ENCODE measurements at places on chromosomes 3 and 15. TPM values are rescaled to one million over a fixed set of nuclear protein-coding genes. Genes with fewer than 3 reads are reported as not detected.
A peak's percentile ranks its signal among the peaks of the same experiment; 100 is the strongest.

GRCh38 chr3:129314386-129315222, 35.9 kb downstream of the HMCES start:
- no peaks in the 10 kb centered on the region for H3K36me3 ChIP-seq
- peaks cover 20% of the 10 kb centered on the region for H3K4me1 ChIP-seq
- peak overlapping the region; percentile 90 for H3K4me3 ChIP-seq
- peak; percentile 90 for DNase-seq

DNA sequence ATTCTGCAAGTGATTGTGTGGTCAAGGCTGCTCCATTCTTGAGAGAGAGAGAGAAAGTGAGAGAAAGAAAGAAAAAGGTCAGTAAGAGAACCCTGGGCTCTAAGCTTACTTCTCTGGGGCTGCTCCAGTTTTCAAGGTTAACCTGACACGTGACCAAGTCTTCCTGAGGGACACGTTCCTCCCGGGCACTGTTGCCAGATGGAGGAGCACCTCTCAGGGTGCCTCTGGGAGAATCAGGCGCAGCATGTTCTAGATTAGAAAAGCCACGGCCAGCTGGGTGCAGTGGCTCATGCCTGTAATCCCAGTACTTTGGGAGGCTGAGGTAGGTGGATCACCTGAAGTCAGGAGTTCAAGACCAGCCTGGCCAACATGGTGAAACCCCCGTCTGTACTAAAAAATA, 60.8 kb downstream of the ITGA11 start:
- H3K4me1 ChIP-seq = no peaks in the 10 kb centered on the region
- H3K36me3 ChIP-seq = no peaks in the 10 kb centered on the region
- no peak overlapping the region for H3K27ac ChIP-seq
- H3K4me3 ChIP-seq = no peak overlapping the region

Gene CCR9
- not detected for total RNA-seq

- DNase-seq = no peak
- H3K36me3 ChIP-seq = no peaks in the 10 kb centered on the region
- H3K27me3 ChIP-seq = no peaks in the 10 kb centered on the region
- H3K27ac ChIP-seq = no peak overlapping the region
These were observed 33.5 kb upstream of the PTPN23 start for GRCh38 chr3:47347217-47347801.

- no peak for DNase-seq
- H3K4me1 ChIP-seq = no peaks in the 10 kb centered on the region
- no peaks in the 10 kb centered on the region for H3K27me3 ChIP-seq
- peaks cover 34% of the 10 kb centered on the region for H3K36me3 ChIP-seq
- H3K27ac ChIP-seq = no peak overlapping the region
These were observed 56.5 kb downstream of the VPS8 start for GRCh38 chr3:184868477-184868876.

DNA sequence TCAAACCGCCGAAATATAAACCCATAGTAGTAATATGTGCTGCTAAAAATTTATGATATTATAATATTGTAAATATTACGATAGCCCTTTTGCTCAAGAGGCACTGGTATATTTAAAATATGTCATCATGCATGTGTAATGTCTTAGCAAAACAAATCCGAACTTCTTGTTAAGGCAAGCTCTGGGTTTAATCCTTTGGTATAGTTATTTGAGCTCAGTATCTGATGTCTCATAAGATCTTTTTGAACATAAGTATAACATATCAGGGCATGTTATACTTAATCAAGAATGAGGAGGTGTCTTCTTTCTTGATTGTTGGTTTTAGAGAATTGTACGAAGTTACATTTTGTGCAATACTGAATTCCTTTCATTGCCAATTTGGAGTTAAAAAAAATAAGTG, 154.1 kb upstream of the CBLB start:
- no peaks in the 10 kb centered on the region for H3K36me3 ChIP-seq
- H3K4me1 ChIP-seq = peaks cover 6% of the 10 kb centered on the region
- H3K4me3 ChIP-seq = no peak overlapping the region
- H3K27ac ChIP-seq = no peak overlapping the region

GRCh38 chr15:83848315-83849050, 194.6 kb downstream of the ADAMTSL3 start:
- peaks cover 9% of the 10 kb centered on the region for H3K4me1 ChIP-seq
- H3K27me3 ChIP-seq = no peaks in the 10 kb centered on the region
- H3K27ac ChIP-seq = no peak overlapping the region
- no peak for DNase-seq
- H3K36me3 ChIP-seq = no peaks in the 10 kb centered on the region

Gene PTH1R
- not detected for total RNA-seq

Gene GPR149
- not detected for total RNA-seq

DNA sequence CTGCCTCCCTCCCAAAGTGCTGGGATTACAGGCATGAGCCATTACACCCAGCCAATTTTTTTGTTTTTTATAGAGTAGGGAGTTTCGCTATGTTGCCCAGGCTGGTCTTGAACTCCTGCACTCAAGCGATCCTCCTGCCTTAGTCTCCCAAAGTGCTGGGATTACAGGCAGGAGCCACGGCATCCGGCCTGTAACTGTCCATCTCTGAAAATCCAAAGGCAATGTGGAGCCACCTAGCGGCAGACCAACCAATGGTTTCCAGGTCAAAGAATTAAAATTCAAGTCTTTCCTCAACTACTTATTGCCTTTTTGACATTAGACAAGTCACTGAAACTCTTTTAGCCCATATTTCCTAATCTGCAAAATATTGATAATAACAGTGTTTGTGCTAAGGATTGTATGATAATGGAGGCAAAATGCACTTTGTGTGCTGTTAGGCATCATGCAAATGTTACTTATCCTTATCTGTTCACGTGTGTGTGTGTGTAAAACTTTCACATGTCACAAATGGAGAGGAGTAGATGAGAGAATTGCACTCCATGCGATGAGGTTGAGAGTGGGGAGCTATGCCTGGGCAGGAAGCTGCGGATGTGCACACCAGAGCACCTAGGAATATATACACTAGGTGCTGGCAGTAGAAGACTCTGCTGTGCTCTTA, 48.7 kb downstream of the COL8A1 start:
- H3K4me1 ChIP-seq = no peaks in the 10 kb centered on the region
- H3K4me3 ChIP-seq = no peak overlapping the region
- H3K27me3 ChIP-seq = no peaks in the 10 kb centered on the region
- H3K36me3 ChIP-seq = no peaks in the 10 kb centered on the region
- no peak for DNase-seq

Gene EPHB3
- total RNA-seq = 15.7 TPM

Gene CIDEC
- total RNA-seq = not detected

Gene FOXB1
- 2.2 TPM for total RNA-seq

GRCh38 chr3:39346785-39347585, 17.5 kb downstream of the CCR8 start:
- no peaks in the 10 kb centered on the region for H3K36me3 ChIP-seq
- no peak overlapping the region for H3K4me3 ChIP-seq
- no peaks in the 10 kb centered on the region for H3K4me1 ChIP-seq
- H3K27ac ChIP-seq = no peak overlapping the region
- no peaks in the 10 kb centered on the region for H3K27me3 ChIP-seq

DNA sequence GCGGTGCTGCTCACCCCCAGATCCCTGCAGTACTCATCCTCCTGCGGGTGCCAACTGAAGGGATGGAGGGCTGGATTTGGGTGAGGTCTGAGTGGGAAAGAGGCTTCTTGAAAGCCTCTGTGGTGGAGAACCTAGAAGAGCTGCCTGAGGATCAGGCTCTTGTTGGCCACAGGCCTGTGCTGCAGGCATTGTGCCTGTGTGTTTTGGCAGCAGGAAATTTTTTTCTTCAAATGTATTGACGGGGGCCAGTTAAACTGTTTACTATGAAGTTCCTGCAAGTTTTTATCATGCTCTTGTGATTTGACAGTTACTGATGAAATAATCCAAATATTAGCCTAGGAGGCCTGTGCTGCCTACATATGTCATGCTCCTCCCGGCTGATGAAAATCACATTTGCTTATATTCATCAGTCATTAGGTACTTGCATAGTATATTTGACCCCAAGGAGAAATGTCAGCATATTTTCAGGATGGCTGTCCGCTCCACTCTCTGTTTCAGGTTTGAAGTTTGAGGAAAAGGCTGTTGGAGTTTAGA, 103.1 kb downstream of the THSD4 start:
- no peaks in the 10 kb centered on the region for H3K4me1 ChIP-seq
- no peak overlapping the region for H3K27ac ChIP-seq
- H3K4me3 ChIP-seq = no peak overlapping the region
- H3K27me3 ChIP-seq = no peaks in the 10 kb centered on the region

DNA sequence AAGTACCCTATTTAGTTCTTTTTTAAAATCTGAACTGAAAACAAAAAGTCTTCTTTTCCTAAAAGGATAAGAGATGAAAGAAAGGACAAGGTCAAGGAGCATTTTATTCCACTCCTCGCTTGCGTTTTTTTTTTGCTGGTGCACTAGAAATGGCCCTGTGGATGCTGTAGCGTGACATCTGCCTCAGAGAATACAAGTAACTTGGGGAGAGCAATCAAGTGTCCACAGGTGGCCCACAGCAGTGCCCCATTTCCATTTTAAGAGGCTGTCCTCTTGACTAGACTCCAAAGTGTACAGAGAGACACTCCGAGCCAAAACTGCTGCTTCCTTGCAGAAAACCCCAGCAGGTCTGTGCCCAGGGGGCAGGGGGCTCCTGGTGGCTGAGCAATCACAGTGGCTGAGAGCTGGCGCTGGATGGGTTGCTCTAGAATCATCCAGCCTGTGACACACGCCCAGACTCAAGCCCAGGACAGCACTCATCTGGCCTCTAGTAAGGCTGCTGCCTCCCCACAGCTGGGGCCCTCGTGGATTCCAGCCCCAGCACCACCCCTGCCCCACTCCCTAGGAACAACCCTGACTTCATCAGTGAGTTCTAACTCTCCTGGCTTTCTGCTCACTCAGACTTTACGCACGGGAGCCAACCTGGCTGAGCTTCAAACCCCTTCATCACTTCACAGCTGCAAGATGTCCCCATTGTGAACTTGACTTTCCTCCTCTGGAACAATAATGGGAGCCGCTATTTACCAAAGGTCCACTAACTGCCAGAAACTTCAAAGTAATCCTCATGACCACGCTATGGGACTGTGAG, 71.1 kb upstream of the SPATA12 start:
- no peaks in the 10 kb centered on the region for H3K27me3 ChIP-seq
- H3K36me3 ChIP-seq = no peaks in the 10 kb centered on the region
- no peaks in the 10 kb centered on the region for H3K4me1 ChIP-seq
- H3K27ac ChIP-seq = no peak overlapping the region

GRCh38 chr3:38966811-38967692, 84.7 kb downstream of the SCN11A start:
- H3K36me3 ChIP-seq = no peaks in the 10 kb centered on the region
- no peaks in the 10 kb centered on the region for H3K4me1 ChIP-seq
- peaks cover 41% of the 10 kb centered on the region for H3K27me3 ChIP-seq
- H3K4me3 ChIP-seq = no peak overlapping the region
- no peak overlapping the region for H3K27ac ChIP-seq

All from PC-9 (cell line).